NCI-H2029 (cell line): ENCODE measurements at places on chromosomes 5 and 9.

GRCh38 chr5:115439639-115440038 is 104.9 kb downstream of the FEM1C start:
- DNase-seq: no peak

- no peak for DNase-seq
These were observed 80.9 kb upstream of the COL5A1 start for GRCh38 chr9:134560654-134561053.

DNA sequence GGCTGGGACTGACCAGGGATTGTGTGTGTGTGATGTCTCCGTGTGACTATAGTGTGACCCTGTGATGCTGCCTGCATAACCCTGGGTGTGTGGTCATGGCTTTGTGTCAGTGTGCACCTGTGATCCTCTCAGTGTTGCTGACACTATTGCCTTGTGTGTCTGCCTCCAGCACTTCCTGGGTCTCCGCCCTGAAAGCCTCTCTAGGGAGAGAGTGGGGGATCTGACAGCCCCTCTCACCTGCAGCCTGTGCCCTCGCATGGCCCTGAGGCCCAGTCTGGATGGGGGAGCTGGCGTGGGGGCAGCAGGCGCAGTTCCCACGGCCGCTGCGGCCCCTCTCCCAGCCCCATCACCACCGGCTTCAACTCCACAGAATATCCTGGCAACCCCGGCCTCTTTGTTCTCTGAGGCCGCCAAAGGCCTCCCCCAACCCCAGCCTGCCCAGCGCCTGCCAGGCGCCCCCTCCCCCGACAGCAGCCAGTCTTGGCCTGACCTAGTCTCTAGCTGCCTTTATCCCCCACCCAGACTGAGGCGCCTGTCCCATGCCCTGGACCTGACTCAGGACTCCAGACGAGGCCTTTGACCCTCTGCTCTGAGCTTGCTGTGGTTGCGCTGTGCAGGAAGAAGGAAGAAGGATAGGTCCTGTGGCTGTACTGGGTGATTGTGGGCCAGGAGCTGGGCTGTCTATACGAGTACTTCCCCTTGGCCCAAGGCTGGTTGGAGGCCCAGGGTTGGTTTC is 38.7 kb downstream of the CXXC5 start:
- DNase-seq: no peak

DNA sequence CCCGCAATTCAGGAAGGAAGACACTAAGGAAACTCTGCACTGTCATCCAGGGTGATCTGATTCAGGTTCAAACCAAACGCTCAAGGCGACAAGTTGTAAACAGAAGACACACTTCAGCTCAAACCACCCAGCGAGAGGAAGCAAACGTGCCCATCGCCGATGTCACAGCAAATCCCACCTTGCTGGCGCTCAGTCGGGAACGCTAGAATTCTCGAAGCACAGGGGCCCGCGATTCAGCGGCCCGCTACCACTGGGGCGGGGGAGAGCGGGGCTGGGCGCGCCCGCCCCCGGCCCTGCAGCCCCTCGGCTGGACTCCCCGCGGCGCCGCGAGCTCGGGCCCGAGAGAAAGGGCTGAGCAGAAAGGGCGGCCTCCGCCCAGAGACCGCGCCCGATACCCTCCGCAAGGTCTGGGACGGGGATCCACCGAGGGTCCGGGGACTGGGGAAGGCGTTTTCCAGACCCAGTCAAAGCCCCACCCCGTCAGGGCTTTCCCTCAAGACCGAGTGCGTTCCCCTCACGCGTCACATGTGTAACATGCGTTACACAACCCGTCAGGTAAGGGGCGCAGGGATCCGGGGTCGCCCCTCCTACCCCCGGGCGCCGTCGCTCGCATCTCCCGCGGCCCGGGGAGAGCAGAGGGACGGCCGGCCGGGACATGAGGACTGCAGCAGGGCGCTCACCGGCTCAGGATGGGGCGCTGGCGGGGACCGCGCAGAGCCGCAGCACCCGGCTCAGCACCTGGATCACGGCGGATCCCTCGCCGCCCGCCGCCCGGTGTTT is 469 bp downstream of the AGTPBP1 start:
- peak; percentile 44 for DNase-seq

GRCh38 chr9:134825025-134825424 is 55.6 kb upstream of the FCN2 start:
- DNase-seq: no peak

- DNase-seq: peak; percentile 53
These were observed 85.1 kb downstream of the FGF1 start for GRCh38 chr5:142600611-142601358.

- DNase-seq: no peak
These were observed 5.3 kb upstream of the HAUS6 start for GRCh38 chr9:19108038-19108437.

- no peak for DNase-seq
These were observed 15.5 kb upstream of the LRRTM2 start for GRCh38 chr5:138890644-138891043.

GRCh38 chr9:97320080-97320642 is 12.7 kb downstream of the CCDC180 start:
- no peak for DNase-seq

DNA sequence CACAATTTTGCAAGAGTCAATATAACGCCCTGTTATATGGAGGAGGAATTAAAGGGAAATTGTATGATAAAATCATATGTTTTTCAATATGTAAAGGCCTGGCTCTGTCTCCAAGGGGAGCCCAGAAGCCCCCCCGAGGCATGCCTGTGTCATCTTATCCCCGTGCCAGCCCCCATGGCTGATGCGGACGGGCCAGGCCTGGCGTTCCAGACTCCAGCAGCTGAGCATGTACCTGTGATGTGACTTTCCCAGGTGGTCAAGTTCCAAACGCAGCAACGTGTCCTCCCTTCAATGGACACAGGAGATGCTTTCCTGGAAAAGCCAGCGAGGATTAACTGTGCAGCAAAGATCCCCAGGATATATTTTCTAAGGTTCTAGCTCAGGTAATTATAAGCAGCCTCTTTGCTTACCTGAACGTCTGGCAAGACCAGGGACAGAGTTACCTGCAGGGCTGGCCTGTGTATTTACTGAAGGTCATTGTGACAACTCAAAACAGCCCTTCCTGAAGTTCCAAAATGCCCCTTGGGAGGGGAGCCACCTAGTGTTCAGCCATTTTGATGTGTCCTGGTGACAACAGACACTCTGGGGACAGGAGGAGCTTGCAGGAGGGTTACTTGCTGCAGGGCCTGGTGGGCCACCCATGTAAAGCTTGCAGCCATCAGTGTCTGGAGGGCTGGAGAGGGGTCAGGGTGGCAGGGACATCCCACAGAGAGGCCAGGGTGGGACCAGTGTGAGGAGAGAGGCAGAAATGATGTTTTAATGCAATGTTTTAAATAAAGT is 53.3 kb upstream of the RNU6ATAC start:
- no peak for DNase-seq

DNA sequence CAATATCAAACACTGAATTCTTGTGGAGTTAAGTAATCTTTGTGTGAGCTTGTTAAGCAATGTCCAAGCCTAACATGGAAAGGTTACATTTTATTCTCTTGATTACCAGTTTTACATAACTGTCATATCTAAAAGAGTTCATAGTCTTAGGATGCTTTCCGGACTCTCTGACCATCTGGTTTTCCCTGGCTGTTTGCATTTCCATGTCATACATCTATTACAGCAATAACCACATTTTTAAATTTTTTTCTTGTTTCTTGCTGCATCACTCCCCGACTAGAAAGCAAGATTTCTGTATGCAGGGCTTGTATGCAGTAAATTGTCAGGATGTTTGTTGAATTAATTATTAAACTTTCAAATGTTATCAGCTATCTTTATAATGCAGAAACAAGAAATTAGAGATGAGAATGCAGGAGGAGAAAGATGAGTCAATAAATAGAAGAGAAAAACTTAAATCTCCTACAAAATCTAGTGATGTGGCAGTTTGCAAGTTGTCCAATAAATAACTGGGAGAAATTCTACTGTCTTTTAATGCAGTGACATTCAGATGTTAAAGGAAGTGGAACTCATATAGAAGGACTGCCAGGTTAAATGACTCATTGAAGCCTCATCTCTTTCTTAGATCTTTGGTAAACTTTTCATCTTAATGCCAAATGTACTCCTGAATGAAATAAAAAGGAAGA is 179.6 kb upstream of the SGCD start:
- no peak for DNase-seq

- no peak for DNase-seq
These were observed 136.5 kb downstream of the PRR16 start for GRCh38 chr5:120600639-120601038.

- peak; percentile 1 for DNase-seq
These were observed 909 bp downstream of the SLC36A1 start for GRCh38 chr5:151448038-151448985.

DNA sequence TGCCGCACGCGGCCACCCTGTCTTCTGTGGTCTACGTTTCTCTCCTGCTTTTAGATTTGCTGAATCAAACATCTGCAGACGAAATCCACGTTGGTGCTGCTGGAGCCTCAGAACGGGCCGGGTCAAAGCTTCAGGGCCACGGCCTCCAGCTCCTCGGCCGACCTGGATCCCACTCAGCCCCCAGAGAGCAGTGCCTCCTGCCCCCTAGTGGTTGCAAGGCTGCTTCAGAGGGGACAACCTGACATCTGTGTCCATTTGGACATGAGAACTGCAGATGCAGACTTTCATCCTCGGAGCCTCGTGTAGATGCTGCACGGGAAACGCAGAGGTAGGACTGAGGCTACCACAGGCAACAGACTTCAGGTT is 23.0 kb upstream of the SLC6A3 start:
- DNase-seq: no peak

DNA sequence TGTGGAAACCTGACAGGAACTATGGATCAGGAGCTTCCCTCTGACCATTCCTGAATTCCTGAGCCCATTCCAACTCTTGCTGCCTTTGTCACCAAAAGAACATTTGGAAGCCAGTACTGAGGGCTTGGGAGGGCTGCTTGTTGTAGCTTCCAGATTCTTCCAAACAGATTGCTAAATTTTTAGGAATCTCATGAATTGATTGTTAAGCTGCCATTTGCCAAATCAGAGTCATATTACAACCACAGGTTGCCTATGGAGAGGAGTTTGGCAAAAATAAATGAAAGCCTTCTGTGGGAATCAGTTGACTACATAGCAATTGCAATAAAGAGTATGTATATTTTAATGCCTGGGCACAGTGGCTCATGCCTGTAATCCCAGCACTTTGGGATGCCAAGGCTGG is 39.2 kb upstream of the SLC28A3 start:
- no peak for DNase-seq

DNA sequence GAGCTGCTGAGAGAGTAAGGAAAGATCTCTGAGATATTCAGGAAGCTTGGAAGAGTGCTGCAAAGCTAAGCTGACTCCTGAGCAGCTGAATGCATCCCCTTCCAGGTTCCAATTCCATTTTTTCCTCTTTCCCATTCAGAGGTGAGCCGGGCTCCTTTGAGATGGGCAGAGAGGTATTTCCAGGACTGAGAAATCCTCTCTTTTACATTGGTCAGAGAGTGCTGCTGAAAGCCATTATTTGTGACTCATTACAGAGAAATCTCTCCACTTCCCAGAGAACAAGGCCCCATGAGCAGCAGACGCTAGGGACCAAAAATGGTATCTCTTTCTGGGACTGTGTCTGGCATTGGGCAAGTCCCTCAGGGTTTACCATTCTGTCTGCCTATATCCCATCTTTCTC is 3.7 kb downstream of the MCTP1 start:
- no peak for DNase-seq

- no peak for DNase-seq
These were observed 150.2 kb upstream of the PHYKPL start for GRCh38 chr5:178382754-178383164.

DNA sequence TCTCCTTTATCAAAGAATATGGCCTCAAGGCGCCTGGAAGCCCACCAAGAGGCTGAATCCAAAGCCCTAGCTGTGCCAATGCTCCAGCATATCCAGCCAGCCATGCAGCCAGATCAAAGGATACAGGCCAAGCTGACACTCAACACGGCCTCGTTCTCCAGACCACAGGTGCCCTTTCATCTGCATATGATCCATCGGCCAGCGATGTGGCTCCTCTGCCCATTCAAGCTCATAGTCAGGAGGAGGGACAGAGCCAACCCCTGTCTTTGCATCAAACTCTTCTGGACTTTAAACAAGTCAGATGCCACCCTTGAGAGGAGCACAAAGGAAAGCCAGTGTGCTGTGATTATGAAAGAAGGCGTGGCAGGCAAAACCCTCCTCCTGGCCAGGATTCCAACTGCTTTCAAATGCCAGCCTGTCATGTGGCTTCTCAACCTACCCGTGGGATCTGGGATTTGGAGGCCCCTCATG is 42.5 kb downstream of the ADAM19 start:
- DNase-seq: no peak

DNA sequence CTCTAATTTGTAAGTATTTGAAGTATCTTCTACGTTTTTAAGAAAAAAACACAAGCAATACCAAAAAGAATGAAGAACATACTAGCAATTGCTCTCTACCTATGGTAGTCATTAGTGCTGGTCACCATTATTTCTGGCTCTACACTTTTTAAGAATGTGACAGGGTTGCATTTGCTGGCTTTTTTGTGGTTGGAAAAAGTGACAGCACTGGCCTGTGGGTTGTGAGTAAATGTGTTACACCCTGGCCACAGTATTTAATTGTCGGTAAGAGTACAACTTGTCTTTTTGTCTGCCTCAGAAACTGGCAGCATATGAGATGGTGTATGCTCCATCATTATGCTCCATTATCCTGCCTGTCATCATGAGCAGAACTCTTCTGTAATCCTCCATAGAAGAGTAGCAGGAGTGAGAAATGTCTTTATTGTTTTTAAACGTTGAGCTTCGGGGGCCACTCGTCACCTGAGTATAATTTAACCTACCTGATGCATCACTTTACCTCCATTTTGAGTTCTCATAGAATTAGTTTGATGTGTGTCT is 449.8 kb downstream of the ISL1 start:
- no peak for DNase-seq

DNA sequence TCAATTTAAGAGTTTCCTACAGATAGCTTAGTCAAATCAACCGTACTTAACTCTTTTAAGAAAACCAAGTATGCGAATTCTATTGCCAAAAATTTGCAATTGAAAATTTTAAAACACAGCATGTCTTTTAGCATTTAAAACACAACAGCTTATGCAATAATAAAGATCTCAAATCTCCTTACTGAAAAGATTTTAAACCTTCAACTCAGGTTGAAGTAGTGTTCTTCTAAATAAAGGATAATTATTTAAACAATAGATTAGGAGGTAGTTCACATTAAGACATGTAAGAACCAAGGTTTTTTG is 5.5 kb downstream of the NR3C1 start:
- DNase-seq: no peak

GRCh38 chr5:96141749-96142148 is 180.1 kb upstream of the ELL2 start:
- DNase-seq: no peak

- no peak for DNase-seq
These were observed 302.2 kb downstream of the ZNF608 start for GRCh38 chr5:124444147-124444775.

DNA sequence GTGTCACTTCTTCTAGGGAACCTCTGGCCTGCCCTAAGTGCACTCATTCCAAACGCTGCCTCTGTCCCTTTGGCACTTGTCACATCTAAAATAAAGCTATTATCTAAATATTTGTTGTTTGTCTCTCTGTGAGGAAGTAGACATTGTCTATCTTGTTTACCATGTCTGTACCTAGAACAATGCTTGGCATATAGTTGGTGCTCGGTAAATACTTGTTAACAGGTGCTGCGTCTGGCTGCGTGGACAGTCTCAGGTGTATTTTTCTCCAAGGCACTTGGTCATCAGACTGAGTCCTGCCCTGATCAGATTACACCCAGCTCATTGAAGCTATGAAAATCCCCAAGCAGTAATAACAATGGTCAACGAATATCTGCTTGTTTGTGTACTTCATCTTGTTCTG is 174.9 kb upstream of the SMIM23 start:
- peak; percentile 85 for DNase-seq
